ENCODE measurements at places on chromosomes 5 and 9.

GRCh38 chr9:94899464-94900221, 173.1 kb downstream of the AOPEP start:
- no peak for DNase-seq

DNA sequence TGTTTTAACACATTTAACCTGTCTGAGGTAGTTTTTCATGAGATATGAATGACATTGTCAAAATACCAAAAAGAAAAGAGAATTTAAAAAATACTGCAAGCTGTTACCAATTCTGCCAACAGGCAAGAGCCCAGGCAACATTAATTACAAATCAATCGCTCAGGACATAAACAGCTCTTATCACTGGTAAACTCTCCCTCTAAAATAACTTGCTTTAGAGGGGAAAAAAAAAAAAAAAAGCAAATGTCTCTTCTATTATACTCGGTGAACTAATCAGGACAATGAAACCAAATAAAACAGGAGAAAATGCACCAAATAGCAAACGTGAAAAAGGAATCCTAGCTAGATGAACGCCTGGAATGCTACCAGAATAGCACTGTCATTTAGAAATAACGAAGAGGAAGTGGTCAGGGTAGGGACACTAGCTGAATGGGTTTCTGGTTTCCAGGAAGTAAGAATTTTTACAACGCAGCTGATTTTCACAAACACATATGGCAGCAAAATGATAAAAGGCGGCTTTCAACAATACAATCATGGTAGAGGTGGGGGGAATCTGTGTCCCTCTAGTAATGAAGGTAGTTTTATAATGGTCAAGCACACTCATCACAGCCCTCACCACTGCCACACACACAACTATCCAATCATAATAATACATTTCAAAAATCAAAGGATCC, 94.9 kb downstream of the DENND1A start:
- no peak for DNase-seq

- no peak for DNase-seq
Measured at GRCh38 chr5:93513298-93513697, 67.7 kb downstream of the NR2F1-AS1 start.

DNA sequence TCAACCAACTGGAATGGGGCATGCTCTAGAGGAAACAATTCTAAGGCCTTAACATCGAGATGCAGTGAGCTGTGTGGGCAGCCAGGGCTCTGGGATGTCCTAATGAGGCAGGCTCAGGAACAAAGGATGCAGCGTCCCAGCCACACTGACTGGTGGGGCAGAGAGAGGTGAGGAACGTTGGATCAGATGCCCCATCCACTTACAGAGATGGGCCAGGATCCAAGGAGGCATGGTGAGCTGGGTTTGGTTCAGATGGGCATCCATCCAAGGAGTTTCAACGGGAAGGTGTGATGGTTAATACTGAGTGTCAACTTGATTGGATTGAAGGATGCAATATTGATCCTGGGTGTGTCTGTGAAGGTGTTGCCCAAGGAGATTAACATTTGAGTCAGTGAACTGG, 15.5 kb upstream of the MARCHF6 start:
- DNase-seq, result no peak

DNA sequence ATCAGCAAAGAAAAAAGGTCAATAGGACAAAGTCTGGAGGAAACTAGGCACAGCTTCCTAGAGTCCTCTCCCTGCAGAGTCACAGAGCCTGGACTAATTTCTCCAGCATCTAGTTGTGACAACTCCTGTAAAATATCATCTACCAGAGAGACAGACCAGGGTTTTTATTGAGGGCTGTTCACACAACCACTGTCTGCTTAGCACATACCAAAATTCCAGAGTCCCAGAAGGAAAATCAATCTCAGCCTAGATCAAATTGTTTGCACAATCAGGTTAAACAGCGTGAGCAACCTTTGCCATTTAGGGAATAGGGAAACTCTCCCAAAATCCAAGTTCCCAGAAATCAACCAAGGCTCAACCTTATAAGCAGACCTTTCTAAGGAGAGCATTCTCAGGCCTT, 190.3 kb downstream of the SYK start:
- DNase-seq, result no peak

- DNase-seq, result peak; percentile 60
Measured at GRCh38 chr5:139708877-139709581, 60.9 kb downstream of the CXXC5 start.

- DNase-seq, result no peak
Measured at GRCh38 chr9:9337129-9337528, 1275.7 kb downstream of the PTPRD start.

GRCh38 chr5:115649541-115649940, 23.7 kb upstream of the TMED7 start:
- no peak for DNase-seq

DNA sequence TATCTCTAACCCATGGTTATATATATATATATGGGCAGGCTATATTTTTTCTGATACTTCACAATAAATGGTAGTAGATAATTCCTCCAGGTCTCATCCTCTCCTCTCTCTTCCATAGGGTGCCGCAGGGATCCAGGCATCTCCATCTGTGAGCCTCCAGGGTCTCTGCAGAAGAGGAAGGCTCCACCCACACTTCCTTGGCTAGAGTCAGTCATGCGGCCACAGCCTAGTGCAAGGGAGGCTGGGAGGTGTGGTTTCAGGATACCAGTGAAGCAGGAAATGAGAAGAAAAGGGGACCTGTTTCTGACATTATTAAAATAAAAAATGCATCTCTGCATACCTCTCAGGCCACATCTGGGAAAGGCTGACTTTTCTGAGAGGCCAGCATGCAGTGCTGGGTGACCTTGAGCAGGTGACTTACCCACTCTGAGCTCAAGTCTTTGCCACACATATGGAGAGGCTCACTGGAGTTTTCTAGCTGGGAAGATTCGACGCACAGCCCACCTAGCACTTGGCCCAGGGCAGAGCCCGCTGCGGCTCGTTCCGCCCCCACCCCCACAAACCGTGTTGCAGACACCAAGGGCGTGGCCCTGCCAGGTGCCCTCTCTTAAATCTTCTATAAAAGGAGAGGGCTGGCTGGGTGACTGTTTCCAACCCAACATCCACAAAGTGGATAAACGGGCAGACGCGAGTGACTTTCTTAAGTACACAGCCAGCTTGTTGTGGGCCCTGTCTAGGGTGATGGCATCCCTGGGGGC, 47.9 kb downstream of the OLFM1 start:
- no peak for DNase-seq

DNA sequence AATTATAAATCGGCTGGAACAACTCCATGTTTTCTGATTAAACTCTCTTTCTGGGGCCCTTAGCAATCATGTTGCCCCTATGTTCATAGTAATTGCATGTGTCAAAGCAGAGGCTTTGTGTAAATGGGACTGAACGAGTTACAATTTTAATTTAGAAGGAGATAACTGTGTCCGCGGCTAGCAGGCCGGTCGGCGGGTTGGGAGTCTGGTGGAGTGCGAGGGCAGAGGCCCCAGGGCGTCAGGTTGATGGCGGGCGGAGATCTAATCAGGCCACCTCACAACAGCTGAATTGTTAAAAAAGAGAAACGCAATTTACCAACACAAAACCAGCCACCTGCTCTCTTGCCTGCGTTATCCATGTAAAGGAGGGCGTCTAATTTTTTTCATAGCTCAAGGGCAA, 134.9 kb upstream of the LPCAT1 start:
- DNase-seq, result no peak

GRCh38 chr9:90047828-90048227, 443.0 kb downstream of the GADD45G start:
- no peak for DNase-seq

DNA sequence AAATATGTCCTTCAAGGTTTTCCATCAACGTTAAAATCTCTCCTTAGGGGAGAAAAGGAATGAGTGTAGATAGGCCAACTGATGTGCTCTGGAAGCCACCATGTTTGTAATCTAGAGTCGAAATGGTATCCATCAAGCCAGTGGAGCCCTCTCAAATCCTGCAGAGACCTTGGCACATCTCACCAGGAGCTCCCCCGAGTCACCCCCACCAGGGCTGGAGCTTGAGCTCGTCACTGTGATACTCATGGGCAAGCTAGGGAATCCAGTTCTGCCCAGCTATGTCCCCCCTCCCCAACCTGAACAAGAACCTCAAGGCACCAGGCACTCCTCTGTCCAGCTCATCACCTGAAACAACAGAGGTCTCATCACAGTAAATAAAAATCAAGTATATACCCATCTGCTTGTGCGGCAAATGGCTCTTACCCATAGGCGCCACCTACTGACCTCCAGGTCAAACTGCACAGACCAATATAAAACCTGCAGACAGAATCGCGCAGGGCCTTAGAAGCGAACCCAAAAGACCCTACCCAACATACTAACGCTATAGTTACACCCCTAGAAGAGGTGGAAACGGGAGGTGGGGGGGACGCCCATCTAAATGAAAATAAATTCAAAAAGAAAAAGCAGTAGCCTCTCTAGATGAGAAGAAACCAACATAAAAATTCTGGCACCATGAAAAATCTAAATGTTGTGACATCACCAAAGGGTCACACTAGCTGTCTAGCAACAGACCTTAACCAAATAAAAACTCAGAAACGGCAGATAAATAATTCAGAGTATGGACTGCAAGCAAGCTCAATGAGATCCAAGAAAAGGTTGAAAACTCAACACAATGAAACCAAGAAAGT, 75.0 kb downstream of the TTC39B start:
- no peak for DNase-seq

DNA sequence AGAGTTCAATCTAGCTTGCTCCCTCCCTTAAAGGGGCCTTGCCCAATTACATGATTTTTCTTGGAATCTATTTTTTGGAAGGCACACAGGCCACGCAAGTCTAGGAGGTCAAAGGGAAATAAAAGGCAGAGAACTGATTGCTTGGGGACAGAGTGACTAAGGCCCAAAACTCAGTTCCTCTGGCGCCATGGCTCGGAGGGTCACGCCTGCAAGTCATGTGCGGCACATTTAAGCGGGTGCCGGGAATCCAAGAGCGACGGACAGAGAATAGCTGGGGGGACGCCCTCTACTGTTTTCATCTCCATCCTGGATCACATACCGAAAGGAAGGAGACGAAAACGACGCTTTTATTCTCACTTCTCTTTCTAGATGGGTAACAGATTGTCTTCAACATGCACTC, 78.6 kb downstream of the FREM1 start:
- no peak for DNase-seq

DNA sequence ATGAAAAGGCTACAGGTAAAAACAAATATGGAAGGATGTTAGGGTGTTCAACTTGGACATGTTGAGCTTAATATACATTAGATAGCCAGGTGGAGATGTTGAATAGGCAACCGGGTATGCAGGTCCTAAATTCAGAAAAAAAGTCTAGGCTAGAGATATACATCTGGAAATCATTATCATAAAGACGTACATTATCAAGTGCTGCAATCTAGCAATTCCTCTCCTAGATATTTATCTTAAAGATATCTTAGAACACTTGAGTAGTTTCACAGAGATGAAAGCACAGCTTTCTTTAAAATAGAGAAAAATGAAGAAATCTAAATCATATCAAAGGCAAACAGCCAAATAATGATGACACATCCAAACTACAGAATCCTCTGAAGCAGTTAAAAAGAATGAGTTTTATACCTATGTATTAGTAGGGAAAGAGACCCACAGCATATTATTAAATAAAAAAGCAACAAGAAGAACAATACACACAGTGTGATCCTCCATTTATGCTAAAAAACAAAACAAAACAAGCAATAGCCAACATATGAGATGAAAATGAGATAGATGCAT, 3.8 kb downstream of the NUDCD2 start:
- DNase-seq, result no peak

GRCh38 chr5:34957321-34957720, 28.0 kb downstream of the DNAJC21 start:
- DNase-seq, result no peak

- no peak for DNase-seq
Measured at GRCh38 chr5:147752033-147752432, 30.5 kb downstream of the JAKMIP2 start.

- peak; percentile 88 for DNase-seq
Measured at GRCh38 chr9:129702589-129703520, 37.4 kb downstream of the PRRX2 start.

- DNase-seq, result no peak
Measured at GRCh38 chr9:97311798-97312500, 4.5 kb downstream of the CCDC180 start.

GRCh38 chr9:119368681-119369581, at the start of gene BRINP1:
Gene BRINP1, minus strand, starts transcription at chr9:119369435. Its CDS starts 56,080 bp downstream, at chr9:119313355.
- DNase-seq, result no peak

DNA sequence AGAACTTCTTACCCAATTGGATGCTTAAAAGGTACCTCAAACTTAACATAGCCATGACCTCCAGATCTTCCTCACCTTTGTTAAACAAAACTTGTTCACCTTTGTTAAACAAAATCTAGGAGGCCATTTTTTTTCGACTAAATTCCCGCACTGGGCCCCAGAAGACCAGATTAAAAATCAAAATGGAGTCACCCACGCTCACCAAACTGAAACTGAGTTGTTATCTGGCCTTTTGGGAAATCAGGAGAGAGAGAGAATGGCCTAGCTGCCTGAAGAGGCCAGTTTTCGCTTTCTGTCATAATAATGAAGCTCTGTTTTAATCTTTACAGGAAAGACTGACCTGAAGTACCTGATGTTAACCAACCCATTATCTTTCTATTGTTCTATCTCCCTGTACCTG, 69.4 kb downstream of the FYB1 start:
- DNase-seq, result no peak

DNA sequence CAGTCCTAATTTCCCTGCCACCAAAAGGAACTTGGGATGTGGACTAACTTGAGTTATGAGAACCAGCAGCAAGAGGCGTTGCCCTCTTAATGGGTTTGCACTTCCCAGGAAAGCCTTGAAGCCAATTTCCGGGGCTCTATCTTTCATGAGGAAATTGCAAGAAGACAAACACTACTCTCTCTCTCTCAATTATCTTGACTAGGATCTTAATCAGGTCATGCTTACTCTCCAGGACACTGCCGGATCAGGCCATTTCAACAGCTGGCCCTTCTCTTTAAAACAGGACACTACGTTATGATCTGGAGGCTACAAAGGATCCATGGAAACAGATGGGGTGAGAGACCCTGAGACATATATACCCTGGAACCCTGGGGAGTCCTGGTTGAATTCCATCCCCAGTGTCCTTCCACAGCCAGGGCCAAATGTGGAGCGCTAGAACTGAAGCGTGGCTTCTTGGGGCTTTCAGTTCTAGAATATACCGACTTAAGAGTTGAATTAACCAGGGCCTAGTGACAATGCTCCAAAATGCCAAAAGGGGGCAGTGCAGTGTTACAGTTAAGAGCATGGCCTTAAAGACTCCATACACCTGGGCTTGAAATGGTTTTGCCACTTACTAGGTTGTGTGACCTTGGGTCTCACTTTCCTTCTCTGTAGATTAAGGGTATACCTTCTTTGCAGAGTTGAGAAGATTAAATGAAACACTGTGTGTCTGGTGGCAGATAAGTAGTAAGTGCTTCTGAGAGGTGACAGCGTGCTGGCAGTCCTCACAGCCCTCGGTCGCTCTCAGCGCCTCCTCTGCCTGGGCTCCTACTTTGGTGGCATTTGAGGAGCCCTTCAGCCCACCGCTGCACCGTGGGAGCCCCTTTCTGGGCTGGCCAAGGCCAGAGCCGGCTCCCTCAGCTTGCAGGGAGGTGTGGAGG, 21.1 kb downstream of the FAM219A start:
- no peak for DNase-seq

GRCh38 chr5:139964266-139964993, 78.7 kb downstream of the NRG2 start:
- no peak for DNase-seq

Data from tibial artery (tissue), 4 donors.